AG10803 (cell line): ENCODE measurements at places on chromosomes 6 and 20.

GRCh38 chr6:11330413-11330760 lies 97.9 kb upstream of the NEDD9 start:
- DNase-seq = no peak

GRCh38 chr6:155088856-155089255 lies 93.7 kb downstream of the TIAM2 start:
- no peak for DNase-seq

GRCh38 chr6:53312355-53312754 lies 36.4 kb downstream of the ELOVL5 start:
- DNase-seq = no peak

DNA sequence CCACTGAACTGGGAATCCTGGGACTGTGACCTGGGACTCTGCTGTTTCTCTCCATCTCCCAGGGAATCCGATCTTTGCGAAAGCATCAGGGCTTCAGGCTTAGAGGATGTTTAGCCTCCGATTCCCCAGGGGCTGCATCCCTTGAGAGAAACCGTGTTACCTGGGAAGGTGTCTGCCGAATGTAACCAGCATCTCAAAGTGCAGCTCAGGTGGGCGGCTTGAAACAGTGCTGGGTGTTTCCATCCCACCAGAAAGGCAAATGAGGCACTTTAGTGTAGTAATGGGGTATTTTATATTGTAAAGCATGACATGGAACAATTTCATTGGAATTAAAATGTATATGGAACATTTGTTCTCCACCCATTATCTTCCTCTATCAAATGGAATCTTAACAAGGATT lies 15.2 kb downstream of the CDH4 start:
- DNase-seq = no peak

- DNase-seq = no peak
Measured at GRCh38 chr6:118444796-118445195, 103.3 kb upstream of the PLN start.

GRCh38 chr20:24049081-24049480 lies 60.5 kb upstream of the GGTLC1 start:
- DNase-seq = no peak

DNA sequence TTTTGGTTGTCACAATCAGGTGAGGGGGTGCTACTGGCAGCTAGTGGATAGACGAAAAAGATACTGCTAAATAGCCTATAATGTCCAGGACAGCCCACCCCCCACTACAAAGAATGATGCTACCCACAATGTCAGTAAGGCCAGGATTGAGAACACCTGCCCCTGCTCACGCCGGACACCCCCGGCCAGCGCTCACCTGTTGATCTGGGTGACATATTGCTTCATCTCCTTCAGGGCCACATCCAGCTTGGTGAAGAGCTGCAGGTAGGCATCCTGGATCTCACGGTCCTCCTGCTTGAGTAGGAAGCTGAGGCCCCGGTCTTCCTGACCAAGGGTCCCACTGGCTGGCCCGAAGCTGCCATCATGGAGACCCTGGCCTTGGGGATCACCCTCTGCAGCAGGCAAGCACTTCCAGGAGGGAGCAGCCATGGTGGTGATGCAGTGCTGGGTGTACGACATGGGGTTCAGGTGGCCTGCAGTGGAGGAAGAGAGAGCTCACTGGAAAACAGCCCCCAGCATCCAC lies 178.6 kb downstream of the PREX1 start:
- no peak for DNase-seq

- no peak for DNase-seq
Measured at GRCh38 chr6:80456724-80457438, 350.4 kb downstream of the BCKDHB start.

DNA sequence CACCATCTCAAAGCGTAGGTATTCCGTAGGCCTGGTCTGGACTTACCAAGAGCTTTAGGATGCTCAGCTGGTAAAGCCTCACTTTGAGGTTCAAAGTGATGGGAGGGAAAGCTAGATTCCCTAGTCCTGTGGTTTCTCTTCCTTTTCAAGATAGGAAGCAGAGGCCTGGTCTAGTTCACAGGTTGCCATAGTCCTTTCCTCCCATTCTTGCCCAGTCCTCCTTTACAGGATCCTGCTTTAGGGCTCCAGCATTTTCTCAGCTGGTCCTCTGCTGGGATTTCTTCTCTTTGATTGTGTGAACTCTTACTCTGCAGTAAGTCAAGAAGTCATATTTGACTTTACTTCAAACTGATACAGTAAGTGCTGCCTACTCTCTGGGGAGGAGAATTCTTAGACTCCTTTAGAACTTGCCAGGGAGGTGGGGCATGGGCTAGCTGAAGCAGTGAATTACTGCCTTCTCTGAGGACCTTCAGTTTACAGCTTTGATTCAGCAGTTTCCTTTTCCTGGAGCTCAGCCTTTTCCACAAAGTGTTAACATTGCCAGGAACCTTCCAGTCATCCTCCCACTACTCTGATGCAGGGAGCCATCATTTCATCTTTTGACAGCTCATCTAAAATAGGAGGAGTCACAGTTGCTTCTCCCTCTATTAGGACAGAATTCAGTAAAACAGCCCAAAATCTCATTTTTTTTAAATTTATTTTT lies 42.8 kb upstream of the PLCG1 start:
- DNase-seq = peak; percentile 27

DNA sequence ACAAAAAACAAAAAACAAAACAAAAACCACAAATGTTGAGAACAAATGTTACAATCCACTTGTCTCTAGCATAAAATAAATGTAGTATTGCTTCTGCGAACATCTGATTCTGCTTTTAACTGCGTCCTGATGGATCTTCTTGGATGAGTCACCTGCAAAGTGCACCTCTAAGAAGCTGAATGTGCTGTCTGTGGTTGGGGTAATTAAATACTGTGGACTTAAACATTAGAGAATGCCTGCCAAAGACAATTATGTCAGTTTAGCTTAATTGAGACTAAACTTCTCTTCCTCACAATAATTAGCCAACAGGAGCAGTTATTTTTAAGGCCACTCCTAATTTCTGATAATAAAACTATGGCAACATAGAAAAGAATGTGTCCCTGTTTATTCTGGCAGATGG lies 253.4 kb downstream of the PHACTR1 start:
- peak; percentile 8 for DNase-seq

GRCh38 chr6:25962149-25963127 lies at the start of gene TRIM38:
TRIM38 (plus strand) TSS chr6:25962802; CDS start chr6:25966523, 3,721 bp downstream.
- peak; percentile 92 for DNase-seq

GRCh38 chr6:119078376-119079282 lies at the start of gene FAM184A:
FAM184A (minus strand) TSS chr6:119078664; CDS start chr6:119078299, 365 bp downstream.
- peak; percentile 30 for DNase-seq
